ENCODE measurements at places on chromosomes 1 and 21.

GRCh38 chr1:207309745-207310273 is 11.7 kb upstream of the CD55 start:
- DNase-seq, result no peak

DNA sequence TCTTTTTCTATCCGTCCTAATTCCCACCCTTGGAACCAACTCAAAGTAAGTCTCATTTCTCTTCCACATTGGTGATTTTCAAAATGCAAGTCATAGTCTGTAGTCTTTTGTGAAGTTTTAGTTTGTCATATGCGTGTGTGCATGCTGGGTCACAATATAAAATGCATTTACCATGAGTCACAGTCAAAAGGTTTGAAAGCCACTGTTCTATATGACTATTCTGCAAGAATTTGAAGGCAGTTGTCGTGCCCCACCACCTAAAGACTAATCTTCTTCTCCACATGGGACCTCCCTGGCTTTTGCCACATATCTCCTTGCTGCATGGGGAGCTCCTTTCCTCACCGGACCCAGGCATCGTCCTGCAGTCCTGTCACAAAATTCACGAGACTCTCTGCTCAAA is 1.6 kb downstream of the STPG1 start:
- no peak for DNase-seq

DNA sequence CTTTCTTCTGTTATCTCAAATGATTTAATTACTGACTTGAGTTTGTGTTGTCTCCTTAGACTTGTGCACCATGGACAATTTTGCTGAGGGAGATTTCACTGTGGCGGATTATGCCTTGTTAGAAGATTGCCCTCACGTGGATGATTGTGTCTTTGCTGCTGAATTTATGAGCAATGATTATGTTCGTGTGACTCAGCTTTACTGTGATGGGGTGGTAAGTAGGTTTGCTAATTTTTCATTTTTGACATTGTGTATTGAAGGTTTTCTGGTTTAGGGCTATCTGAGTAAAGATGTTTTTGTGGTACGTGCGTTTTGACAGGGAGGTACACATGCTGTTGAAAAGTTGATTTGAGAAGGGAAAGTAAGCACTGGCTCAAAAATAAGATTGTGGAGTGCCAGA is 14.1 kb downstream of the TTC3 start:
- no peak for DNase-seq

DNA sequence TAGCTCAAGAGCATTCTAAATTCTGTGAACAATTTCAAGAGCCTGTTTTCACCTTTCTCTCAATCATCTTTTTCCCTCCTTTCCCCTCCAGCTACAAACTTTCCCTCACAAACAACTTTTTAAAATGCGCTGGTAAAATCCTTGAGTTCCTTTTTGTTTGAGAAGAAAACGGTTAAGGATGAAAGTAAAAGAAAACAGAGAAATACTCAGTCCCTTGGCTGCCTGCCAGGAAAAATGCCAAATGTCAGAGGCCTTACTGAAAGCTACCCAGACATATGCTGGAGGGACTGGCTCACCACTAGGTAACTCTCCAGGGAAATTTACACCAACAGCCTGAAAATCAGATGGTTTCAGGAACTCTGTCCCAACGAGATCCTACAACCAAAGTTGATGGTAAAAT is 11.0 kb upstream of the SERBP1 start:
- DNase-seq, result peak; percentile 21

DNA sequence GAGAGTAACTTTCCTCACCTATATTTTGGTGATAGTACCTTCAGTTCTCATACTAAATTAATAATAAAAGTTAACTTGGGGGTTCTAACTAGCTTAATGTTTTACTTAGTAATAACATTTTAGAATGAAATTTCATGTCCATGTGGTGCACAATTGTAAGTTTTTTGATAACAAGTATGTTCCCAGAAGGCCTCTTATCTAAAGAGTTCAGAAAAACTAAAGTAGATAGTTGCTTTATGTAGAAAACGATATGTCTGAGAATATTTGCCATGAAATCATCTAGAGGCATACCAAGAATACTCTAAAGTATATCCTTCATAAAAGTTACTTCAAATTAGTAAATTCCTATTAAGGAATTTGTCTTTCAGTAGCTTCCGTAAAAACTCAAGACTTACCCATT is 10.2 kb upstream of the ADCY10 start:
- no peak for DNase-seq

DNA sequence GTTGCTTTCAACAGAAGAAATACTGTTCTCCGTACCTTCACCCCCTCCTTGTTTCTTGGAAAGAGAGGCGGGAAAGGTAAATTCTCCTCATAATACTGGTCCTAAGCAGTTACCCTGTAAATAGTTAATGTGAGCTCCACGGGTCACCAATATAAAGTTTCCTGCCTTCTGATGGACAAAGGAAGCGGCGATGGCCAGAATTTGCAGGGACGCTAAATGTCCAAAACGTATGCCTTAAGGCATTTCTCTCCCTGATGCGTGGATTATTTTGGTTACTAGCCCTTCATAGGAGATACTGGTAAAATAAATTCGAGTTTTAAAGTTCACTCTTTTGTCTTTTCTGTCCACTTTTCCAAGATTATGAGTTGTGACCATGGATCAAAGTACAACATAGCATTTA is 898 bp upstream of the PTGS2 start:
- DNase-seq, result no peak

GRCh38 chr1:7121622-7121988 is 336.4 kb downstream of the CAMTA1 start:
- no peak for DNase-seq

- no peak for DNase-seq
Observed at GRCh38 chr1:73623946-73624345, 574.0 kb downstream of the LRRIQ3 start.

DNA sequence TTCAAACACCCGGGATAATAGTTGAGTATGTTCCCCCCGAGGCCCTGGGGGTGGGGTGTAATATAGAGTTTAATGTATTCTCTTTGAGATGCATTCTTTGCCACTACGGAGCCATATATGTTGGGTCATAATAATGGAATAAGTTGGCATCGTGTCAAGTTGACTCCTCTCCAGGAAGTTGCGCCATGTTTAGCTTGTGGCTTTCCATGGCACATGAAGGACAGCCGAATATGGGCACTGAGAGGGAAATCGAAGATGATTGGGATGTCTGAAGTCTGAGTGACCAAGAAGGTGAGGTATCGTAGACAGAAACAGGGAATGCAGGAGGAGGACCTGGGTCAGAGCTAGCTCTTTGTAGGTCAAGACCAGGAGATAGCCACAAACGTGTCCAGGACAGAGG is 92.6 kb downstream of the PAX7 start:
- no peak for DNase-seq

DNA sequence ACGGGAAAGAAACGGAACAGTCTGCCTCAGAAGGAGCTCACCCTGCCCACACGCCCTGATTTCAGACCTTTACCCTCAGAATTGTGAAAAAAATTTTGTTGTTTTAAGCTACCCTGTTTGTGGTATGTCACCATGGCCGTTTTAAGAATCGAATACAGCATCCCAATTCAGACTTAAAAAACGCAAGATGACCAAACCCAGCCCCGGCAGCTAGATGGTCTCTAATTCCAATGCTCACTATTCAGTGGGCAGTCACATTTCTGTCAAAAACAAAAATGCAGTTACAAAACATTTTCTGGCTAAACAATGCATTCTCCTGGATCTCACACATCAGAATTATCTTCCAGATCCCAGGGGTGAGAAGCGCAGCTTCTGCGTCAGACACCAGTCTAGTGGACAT is 527.5 kb downstream of the SMYD3 start:
- DNase-seq, result no peak

All from stimulated activated CD4-positive, alpha-beta T cell treated with anti-CD3 and anti-CD28 coated beads, Interleukin-12 subunit alpha, Interleukin-12 subunit beta, amount 100 ng/mL, for 4 hours (primary cell).